Activated CD8-positive, alpha-beta memory T cell treated with anti-CD3 and anti-CD28 coated beads, Interleukin-2, amount 50 U/mL, for 48 hours (primary cell): ENCODE measurements at places on chromosomes 6 and 20.

GRCh38 chr6:161130541-161130940 is 139.0 kb downstream of the MAP3K4 start:
- DNase-seq = no peak

- DNase-seq = peak; percentile 98
Observed at GRCh38 chr6:18155150-18155863, at the start of gene KDM1B. KDM1B (plus strand) TSS chr6:18155422; CDS start chr6:18159896, 4,474 bp downstream.

- no peak for DNase-seq
Observed at GRCh38 chr20:47035026-47035590, 140.5 kb downstream of the EYA2 start.

DNA sequence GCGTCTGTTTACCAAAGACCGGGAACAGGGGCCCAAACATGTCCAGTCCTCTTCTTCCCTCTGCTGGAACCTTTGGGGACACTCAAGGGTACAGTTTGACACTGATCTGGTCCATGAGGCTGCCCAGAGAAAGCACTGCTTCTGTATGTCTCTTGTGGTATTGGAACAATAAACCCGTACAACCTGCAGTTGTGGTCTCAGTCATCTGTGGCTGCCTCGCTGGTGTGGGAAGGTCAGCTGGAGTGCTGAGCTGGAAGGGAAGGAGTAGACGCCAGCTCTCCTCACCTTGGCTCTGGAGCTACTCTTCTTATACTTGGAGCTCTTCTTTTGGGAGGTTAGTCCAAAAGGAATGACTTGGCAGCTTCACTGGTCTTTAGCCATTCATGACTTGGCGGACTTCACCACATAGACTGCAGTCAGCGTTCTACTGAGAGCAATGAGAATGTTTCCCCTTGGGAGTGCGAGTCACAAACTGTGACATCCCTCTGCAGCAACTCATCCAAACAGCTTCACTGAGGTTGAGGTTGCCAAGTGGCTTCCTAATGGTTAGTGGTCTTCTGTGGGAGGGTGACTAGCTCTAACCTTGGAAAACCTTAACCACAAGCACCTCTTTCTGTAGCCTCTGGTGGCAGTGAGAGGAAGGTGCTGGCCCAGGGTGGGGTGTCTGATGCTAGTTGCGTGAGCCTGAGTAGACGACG is 81.2 kb downstream of the ASXL1 start:
- peak; percentile 73 for DNase-seq
